Left forelimb (tissue), 1 donor: ENCODE measurements at places on chromosomes 6 and 20.

GRCh38 chr6:41636833-41637193 lies 1.5 kb upstream of the MDFI start:
- no peak for DNase-seq

DNA sequence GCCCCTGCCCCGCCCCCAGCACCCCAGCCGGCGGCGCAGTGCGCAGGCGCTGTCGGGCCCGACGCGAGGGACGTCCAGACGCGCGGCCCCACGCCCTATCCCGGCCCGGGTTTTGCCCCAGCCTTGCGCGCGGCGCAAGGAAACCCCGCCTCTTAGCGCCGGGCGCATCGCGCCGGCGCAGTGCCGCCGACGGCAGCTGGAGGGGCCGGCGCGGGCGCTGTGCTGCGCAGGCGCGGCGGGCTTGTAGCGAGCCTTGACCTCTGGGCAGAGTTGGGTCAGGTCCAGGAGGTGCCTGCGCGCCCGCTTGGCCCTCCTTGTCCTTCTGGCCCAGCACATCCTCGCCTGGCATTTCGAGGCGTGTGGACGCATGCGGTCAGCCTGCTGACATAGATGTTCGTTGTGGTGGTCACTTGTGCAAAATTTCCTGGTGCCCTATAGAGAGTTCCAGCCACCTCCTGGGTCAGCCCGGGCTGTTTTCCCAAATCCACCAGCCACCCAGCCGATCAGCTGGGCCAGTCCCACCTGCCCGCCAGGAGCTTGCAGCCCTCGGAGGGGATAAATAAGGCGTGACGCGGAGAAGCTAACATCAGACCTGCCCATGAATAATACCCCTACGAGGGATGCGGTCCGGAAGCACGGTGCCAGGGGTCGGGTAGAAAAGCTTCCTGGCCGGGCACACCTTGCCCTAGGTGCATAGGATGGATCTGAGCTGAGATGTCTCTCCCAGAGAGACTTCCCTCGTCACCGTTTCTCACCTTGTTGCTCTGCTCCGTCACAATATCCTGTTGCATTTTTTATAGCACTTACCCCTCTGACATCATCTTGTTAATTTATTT lies 428 bp upstream of the PRELID3B start:
- DNase-seq = peak; percentile 94

- DNase-seq = no peak
Observed at GRCh38 chr6:158963020-158963808, 36.8 kb downstream of the RSPH3 start.

GRCh38 chr6:142440600-142441293 lies 138.9 kb downstream of the ADGRG6 start:
- no peak for DNase-seq

DNA sequence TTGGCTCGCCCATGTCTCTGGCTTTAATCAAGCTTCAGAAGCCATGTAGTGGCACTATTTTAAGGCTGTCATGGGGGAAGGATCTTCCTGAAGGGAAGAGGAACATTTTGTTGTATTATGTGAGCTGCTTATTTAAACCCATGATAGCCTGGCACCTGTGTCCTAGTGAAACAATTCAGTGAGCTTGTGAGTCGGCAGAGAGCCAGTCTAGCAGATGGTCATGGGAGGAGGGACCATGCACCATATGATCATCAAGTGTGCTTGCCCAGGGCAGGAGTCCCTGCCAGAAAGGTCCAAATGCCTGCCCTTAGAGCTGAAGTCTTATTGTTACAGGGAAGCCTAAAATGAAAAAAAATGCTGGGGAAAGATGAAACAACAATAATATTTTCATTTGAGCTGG lies 132.9 kb downstream of the PRDM13 start:
- no peak for DNase-seq

DNA sequence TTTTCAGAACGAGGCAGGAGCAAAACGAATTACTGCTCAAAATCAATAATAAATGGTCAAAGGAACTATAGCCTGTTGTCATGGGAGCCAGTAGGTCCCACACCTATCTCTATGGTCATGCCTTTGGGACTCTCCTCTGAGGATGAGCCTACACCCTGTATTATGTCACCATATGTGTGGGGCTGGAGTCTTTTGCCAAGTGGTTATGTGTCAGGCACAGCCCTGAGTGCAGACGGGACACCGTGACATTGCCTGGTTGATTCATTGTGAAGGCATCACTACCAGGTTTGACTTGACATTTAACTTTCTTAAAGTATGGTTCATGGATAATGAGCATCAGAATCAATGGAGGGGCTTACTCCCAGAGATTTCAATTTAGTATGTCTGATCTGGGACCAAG lies 23.6 kb downstream of the BMP6 start:
- DNase-seq = no peak

DNA sequence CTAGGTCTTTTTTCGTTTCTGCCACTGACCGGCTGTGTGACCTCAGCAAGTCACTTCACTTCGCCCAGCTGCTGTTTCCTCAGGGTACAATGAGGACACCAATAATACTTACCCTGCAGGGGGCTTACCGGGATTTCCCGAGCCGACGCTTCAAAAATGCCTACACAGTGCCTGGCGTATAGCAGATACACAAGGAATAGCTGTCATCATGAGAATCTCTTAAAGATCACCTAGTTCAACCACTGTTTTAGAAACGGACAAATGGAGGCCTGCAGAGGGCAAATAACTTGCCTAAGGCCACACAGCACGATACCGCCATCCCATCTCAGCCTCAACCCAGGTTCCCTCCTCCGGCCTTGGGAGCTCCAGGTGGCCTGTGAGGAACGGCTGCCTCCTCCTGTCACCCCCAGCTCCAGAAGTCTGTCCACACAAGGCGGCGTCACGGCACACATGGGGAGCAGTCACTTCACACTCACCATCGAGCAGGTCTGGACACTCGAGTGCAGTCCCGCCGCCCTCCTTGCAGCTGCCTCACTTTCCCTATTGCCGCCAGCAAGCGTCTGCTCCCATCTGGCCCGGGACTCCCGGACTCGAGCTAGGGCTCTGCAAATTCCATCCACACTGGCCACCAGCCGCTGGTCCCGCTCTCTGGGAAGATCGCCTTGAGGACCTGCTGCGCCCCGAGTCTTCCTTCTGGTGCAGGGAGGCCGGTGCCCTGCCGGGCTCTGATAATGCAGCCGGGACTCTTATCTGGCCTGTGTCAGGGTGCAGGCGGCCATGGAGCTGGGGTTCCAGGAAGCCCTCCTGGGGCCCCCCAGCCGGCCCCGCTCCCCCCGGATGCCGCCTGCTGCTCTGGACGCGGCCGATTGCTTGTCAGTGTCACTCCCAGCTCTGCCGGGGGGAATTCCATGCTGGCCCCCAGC lies at the start of gene RIPOR3:
TSS of gene RIPOR3 (minus strand) at position 893 of the 923 bp plus-strand sequence. CDS start at position 479, 414 bp downstream.
- DNase-seq = peak; percentile 71

DNA sequence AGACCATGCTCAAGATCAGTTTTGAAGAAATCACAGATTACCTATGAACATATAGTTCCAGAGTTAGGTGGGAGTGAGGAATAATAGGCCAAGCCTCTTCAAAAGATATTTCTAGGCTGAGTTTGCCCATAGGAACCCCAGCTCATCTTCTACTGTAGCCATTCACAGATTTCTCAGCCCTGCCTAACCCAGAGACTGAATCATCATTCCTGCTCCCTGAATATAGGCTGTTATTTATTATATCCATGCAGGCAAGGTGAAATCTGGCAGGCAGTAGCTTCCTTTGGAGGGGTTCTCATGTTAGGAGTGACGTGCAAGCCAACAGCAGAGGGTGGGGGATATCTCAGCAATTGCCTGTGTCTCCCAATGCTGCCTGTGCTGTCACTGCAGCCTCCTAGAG lies 25.6 kb upstream of the ADGRF4 start:
- DNase-seq = no peak

DNA sequence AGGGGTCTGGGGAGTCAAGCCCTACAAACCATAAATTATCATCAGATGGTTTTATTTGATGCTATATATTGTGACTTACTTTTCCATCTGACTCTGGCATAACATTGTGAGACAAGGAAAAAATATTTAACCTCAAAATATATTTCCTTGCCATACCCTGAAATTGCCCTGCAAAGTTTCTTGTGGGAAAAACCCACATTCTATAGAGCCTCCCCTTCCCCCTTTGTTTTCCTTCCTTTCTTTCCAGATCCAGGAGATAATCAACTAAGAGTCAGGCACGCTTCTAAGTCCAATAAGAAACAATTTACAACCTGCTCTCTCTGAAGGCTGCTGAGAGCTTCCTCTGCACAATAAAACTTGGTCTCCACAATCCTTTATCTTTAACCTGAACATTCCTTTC lies 17.5 kb upstream of the HINT3 start:
- DNase-seq = no peak

DNA sequence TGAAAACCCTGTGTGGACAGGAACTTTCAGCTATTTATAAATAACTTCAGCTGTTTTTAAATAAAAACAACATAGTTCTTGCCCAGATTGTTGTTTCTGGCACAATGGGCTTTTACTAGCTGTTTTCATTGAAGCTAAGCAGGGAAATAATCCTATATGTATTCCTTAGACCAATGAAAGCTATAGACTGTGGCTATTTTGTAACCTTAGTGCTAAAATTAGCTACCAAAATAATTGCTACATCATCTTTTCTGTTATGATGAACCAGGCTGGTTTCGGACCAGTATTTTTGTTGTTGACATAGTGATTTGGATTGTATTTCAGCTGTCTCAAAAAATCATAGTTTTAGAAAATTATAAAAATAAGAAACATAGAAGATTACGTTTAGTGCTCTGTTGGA lies 13.7 kb downstream of the PHF3 start:
- DNase-seq = no peak

- DNase-seq = no peak
Observed at GRCh38 chr6:15627821-15628220, 35.0 kb downstream of the DTNBP1 start.

- no peak for DNase-seq
Observed at GRCh38 chr20:20491110-20491783, 123.3 kb downstream of the INSM1 start.

DNA sequence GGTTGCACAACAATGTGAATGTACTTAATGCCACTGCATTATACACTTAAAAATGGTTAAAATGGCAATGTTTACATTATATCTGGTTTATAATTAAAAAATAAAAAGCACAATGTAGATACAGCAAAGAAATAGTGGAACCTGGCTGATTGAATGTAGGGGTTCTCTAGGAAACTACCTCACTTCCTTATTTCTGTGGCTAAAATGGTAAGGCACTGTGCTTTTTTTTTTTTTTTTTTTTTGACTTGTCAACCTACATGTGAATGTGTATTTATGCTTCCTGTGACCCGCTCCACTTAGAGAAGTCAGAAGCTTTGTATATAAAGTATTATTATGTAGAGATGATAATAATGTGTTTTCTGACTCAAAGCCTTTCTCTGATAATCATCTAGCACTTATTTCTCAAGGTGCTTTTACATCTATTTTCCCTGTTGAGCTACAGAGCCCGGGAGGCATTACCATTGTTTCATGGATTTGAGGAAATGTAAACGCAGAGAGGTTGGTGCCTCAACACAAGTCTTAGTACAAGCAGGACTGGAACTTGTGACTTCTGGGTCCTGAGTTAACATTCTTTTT lies 55.0 kb downstream of the SOX4 start:
- DNase-seq = no peak

DNA sequence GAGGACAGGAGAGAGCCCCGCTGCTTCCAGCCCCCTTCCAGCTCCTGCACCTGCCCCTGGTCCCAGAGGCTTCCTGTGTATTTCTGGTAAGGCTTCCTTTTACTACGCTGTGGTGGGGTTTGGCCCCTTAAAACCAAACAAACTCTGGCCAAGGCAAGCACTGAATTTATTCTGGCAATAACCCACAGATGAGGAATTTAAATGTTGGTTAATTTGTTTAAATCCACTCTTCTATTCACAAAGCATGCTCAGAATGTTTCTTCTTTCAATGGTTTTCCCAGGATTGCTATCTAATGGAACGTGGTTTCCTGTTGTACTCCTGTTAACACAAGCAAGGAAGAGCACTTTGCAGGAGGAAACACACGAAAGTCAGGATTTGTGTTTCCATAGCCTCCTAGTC lies 236.5 kb upstream of the FOXQ1 start:
- no peak for DNase-seq

GRCh38 chr6:26312096-26312463 lies 52.9 kb upstream of the BTN3A2 start:
- DNase-seq = no peak
